Uterus (tissue), 4 donors: ENCODE measurements at places on chromosomes 5 and 9.

- DNase-seq = no peak
Observed at GRCh38 chr5:92941806-92942205, 639.2 kb downstream of the NR2F1-AS1 start.

DNA sequence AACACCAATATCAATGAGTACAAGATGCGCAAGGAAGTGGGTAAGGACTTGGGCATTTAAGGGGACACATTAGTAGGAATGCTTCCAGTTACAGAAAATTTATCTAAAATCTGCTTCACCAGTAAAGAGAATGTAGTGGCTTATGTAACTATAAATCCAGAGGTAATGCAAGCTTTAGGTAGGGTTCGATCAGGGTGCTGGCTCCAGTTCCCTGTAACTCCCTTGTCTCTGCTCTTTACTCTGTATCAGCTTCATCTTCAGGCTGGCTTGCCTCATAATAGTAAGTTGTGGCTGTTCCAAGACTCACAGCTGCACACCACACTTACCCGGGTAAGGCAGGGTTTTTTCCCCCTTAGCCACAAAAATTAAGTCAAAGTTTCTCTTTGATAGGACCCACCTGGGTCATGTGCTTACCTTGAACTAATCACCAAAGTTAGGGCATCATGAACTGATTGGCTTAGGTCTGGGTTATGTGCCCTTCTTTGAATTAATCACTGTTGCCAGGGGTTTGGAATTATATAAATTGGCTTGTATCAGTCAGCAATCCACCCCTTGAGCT lies 35.5 kb downstream of the ARHGEF37 start:
- DNase-seq = no peak

- DNase-seq = no peak
Observed at GRCh38 chr9:87442451-87442850, 55.2 kb upstream of the DAPK1 start.

DNA sequence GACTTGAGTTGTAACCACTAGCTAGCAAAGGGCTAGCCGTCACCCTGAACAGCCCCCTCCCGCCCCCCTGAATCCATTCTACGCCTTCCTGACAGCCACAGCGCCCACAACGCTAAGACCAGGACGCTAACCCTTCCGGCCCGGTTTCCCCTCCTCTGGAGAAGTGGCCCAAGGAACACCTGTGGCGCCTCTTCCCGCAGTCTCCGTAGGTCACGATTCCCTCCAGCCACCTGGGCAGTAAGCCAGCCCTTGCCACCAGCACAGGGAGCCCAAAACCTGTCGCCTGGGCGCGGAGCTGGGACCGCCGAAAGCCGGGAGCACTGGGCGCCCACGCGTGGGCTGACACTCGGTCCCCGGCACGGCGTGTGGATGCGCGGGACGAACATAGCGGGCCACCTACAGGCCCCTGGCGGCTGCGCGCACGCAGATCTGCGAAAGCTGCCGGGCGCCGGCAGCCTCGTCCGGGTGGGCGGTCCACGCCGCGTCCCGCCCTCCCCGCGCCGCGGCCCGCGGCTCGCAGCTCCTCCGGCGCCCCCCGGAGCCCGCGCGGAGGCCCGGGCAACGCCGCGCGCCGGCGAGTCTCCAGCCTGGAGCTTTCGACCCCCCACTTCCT lies 596 bp downstream of the IRF1 start:
- DNase-seq = peak; percentile 71

DNA sequence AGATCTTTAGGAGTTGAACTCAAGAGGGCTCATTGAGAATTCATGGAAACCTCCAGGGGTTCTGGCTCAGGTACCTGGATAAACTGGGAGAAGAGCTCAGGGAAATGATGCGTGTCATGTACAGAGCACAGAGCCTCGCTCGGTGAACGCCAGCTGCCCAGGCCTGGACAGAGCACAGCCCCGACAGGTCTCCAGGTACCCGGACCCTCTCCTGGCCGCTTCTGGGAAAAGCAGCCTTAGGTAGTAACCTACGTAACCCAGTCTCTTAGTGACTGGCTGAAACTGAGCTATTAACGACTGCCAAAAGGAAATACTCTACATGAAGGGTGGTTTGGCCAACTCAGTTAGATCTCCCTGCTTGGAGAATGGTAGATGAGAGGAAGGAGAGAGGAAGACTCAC lies 157.4 kb downstream of the TTLL11 start:
- no peak for DNase-seq

- no peak for DNase-seq
Observed at GRCh38 chr9:131177898-131178297, 52.5 kb downstream of the NUP214 start.

- DNase-seq = no peak
Observed at GRCh38 chr5:2579126-2579525, 172.4 kb downstream of the IRX2 start.

GRCh38 chr9:129801504-129801903 lies 1.5 kb upstream of the TOR1B start:
- no peak for DNase-seq

- DNase-seq = no peak
Observed at GRCh38 chr9:125805057-125805456, 57.9 kb downstream of the PBX3 start.

DNA sequence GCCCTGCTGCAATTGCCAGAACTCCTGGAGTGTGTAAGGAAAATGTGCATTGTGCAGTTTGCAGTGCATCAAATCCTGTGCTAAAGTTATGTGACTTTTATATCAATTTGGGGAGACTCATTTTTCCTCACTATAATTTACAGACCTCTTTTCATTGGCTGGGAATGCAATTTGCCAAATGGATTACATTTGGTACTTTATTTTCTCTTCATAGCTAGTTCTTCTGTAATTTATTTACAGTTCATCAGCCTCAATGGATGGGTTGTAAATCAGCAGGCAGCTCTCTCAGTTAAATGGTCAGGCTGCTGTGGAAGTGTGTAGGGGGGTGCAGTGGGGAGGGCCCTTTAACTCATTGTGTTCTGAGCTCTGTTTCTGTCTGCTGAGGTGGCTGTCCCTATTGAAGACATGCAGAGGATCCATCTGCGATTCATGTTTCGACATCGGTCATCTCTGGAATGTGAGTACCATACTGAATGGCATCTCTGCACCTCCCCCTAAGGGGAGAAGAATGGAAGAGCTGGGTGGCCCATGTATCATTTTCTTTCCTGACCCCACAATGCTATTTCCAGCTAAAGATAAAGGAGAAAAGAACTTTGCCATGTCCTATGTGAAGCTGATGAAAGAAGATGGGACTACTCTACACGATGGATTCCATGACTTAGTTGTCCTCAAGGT lies 74.6 kb downstream of the DOCK2 start:
- DNase-seq = no peak

- DNase-seq = no peak
Observed at GRCh38 chr9:22033012-22033630, 24.0 kb upstream of the CDKN2B start.

DNA sequence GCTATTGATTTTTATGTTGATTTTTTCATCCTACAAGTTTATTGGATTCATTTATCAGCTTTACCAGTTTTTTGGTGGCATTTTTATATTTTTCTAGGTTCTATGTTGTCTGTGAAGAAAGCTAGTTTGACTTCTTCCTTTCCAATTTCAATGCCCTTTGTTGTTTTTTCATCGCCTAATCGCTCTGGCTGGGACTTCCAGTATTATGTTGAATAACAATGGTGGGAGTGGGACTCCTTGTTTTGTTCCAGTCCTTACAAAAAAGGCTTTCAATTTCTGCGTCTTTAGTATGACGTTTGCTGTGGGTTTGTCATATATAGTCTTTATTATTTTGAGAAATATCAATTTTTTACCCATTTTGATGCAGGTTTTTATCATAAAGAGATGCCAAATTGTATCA lies 175.6 kb upstream of the CCNH start:
- no peak for DNase-seq

- no peak for DNase-seq
Observed at GRCh38 chr5:113264046-113264445, 170.7 kb downstream of the TSSK1B start.

DNA sequence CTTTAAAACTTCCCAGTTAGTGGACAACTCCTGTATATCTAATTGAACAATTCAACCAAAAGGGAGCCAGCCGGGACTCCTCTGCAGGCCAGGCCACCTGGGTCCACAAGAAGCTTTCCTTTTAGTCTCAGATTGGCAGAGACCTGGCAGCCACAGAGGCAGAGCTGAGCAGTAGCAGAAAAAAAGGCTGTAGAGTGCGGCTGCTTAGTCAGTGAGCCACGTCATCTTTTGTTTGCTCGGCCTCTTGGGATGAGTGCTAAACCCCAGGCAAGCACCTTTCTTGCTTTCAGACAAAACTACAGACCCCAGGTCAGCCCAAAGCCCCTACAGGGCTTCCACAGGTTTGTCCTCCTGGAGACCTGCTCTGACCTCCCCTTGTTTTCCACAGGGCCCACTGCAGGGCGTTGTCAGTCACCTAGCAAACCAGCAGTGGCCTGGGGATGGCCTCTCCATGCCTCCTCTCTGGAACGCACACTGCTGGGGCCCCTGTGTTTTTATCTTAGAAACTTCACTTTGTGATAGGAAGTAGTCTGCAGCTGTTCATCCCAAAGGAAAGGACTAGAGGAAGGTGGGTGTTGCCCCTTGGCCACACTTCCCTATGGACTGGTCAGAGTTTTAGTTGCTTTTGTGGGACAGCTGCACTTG lies 49.9 kb downstream of the SHB start:
- no peak for DNase-seq

GRCh38 chr5:169874621-169875020 lies 105.7 kb downstream of the INSYN2B start:
- DNase-seq = no peak

GRCh38 chr5:162487528-162488525 lies 420.3 kb downstream of the GABRG2 start:
- DNase-seq = no peak

GRCh38 chr9:86178503-86178902 lies 79.1 kb upstream of the GOLM1 start:
- no peak for DNase-seq
